ENCODE measurements at places on chromosomes 7 and 10.

DNA sequence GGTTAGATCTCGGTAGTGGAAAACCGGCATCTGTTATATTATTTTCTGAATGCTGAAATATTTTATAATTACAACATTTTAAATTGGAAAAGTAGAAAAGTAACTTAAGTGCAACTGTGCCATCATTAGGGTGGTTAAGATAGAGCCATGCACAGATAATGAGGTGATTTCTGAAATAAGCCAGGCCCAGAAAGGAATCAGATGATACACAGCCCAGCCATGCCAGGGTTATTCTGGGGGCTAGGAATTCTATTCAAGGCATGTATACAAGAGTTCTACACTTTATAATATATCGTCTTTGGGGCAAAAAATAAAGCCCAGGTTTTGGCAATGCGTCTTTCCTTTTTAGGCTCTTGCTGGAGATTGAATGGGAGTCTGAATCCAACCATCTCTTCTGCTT lies 128.7 kb downstream of the ITGB8 start:
- DNase-seq: no peak
- no peak overlapping the region for H3K4me3 ChIP-seq
- H3K4me1 ChIP-seq: no peaks in the 10 kb centered on the region
- H3K27me3 ChIP-seq: no peaks in the 10 kb centered on the region

- no peaks in the 10 kb centered on the region for H3K27me3 ChIP-seq
- no peaks in the 10 kb centered on the region for H3K36me3 ChIP-seq
- no peaks in the 10 kb centered on the region for H3K4me1 ChIP-seq
- no peak overlapping the region for H3K4me3 ChIP-seq
- H3K27ac ChIP-seq: no peak overlapping the region
Measured at GRCh38 chr10:2223548-2224320, 486.4 kb upstream of the ADARB2 start.

GRCh38 chr10:72088889-72089575 lies 681 bp upstream of the SPOCK2 start:
- H3K27me3 ChIP-seq: peaks cover 60% of the 10 kb centered on the region
- H3K4me3 ChIP-seq: no peak overlapping the region
- peak; percentile 73 for DNase-seq
- H3K27ac ChIP-seq: no peak overlapping the region
- H3K36me3 ChIP-seq: no peaks in the 10 kb centered on the region

DNA sequence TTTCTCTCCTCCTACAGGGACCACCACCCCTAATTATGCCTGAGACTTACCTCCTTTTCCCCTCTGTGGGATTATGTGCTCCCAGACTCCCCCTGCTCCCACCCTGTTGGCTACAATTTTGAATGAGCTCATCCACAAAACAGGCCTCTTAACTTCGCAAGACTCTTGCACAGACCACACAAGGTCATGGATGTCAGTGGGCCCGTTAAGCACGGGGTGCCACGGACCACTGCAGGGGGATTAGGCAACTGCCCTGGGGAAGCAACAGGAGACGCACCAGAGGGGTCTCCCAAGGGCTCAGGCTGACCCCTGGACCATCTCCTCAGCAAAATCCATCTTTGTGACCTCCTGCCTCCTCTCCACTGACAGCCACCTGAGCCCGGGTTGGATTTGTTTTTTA lies 42.1 kb upstream of the COL13A1 start:
- no peak overlapping the region for H3K27ac ChIP-seq
- DNase-seq: no peak
- H3K4me1 ChIP-seq: peaks cover 13% of the 10 kb centered on the region

DNA sequence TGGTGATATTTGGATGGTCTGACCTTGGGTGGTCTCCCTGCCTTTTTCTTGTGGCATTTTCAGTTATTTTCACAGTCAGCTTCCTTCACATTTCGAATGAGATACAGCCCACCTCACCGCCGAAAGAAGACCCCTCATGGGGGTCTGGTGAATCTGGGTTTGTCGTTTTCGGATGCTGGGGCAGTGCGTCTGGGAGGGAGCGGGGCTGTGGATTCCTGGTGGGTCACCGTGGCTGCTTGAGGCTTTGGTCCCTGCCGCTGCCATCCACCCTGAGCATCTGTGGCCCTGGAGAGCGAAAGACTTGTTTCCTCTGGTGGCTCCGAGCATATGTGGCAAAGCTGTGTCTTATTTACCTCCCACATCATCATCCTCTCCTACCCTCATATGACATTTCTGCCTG lies 43.1 kb downstream of the LHPP start:
- no peak overlapping the region for H3K4me3 ChIP-seq
- H3K27me3 ChIP-seq: no peaks in the 10 kb centered on the region
- no peak for DNase-seq
- H3K27ac ChIP-seq: no peak overlapping the region

DNA sequence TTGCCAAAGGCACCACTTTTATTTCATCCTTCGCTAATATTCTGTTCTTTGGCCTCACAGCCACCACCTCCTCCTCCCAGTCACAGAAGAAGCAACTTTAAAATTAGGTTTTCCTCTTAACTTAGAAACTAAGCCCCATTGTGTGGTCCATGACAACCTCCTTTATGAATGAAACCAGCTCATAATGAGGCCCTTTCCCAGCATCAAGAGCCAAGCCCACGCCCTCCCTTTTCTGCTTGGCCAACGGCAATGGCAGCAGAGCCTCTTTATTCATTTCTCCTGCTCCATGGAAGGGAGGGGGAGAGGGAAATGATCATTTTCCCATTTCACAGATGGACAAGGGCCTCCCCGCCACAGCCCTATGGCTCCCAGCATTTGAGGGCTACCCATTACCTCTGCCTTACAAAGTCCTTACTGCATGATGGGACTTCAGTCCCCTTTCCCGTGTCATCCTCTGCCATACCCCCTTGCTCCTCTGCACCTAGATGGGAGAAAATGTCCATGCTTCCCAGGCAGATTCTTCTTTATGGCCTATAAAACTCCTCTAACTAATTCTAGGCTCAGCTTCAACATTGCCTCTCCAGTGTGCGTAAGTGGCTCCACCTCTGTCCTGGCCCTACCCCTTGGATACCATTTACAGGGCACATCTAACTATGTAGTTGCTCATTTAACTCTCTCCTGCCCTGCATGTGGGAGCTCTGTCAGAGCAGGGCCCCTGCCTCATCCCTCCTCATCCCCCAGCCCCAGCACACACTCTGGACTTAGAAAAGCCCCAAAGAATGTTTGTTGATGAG lies 475.5 kb downstream of the RPS24 start:
- H3K4me3 ChIP-seq: no peak overlapping the region
- DNase-seq: no peak
- H3K36me3 ChIP-seq: no peaks in the 10 kb centered on the region
- H3K27ac ChIP-seq: no peak overlapping the region

GRCh38 chr7:84916161-84916560 lies 270.7 kb downstream of the SEMA3D start:
- peaks cover 3% of the 10 kb centered on the region for H3K4me1 ChIP-seq
- no peak overlapping the region for H3K27ac ChIP-seq
- H3K36me3 ChIP-seq: no peaks in the 10 kb centered on the region
- no peaks in the 10 kb centered on the region for H3K27me3 ChIP-seq

DNA sequence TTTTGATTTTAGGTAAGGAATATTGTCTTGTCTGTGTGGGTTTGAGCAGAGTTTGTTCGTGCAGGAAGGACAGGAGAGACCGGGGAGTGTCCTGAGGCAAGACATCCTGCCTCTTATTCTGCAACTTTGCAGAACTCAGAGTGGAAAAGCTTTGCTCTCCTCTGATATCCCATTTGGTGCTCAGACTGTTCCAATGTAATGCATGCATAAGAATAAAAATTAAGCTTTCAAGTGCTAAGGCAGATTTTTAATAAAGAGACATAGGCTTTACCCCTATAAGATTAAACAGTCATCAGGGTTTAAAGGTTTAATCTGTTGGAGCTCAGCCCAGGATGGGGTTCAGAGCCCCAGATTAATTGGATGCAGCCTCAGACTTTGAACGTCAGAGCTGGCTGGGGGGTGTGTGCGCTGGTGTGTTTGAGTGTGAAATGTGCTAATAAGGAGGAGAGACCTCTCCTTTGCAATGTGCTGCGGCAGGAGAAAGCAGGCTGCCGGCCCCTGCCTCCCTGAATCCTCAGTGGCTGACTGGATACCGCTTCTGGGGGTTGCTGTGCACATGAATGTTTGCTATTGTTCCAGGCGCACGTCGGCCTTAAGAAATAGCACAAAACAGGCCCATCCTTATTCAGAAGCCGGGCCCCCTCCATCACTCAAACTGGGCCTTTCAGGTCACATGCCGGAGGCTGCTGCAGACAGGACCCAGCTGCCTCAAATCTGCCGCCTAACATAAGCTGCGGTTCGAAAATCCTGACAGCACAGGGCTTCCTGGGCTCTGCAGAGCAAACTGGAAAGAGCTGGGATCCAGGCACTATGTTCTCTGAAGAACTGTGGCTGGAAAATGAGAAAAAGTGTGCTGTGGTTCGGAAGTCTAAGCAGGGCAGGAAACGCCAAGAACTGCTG lies 84.1 kb upstream of the PRR15 start:
- H3K27ac ChIP-seq: no peak overlapping the region
- no peaks in the 10 kb centered on the region for H3K36me3 ChIP-seq
- no peak for DNase-seq
- H3K4me1 ChIP-seq: no peaks in the 10 kb centered on the region

DNA sequence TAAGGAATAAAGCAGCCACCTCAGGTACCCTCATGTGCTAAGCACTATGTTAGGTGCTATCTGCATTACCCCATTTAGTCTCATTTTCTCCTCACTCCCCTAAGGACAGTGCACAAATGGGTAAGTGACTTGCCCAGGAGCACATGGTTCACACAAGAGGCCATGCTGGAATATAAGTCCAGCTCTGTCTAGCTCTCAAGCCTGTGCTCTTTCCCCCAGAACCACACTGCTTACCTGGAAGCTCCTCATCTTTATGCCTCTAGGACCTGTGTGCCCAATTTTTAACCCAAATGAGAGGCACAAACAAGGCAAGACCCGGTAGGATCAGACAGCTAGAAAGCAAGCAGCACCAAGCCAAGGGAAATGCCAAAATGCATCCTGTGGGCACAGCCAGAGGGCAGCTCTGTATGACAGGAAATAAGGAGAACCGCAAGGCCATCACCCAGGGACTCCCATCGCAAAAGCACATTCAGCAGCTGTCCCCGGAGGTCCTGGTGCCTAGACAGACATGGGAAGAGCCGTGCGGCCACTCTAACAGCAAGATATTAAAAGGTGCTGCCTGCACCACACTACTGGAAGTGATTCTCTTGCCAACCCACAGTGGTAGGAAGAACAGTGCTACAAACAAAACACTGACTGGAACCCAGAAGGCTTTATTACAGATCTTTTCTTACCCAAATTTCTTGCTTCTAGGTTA lies 88.1 kb downstream of the GSAP start:
- H3K4me3 ChIP-seq: no peak overlapping the region
- H3K36me3 ChIP-seq: no peaks in the 10 kb centered on the region
- H3K4me1 ChIP-seq: peaks cover 50% of the 10 kb centered on the region
- H3K27me3 ChIP-seq: no peaks in the 10 kb centered on the region
- no peak for DNase-seq

All from osteoblast (primary cell).